GM18507 (cell line): ENCODE measurements at places on chromosomes 7 and 10.

GRCh38 chr7:67547183-67547907, 550.7 kb downstream of the TYW1 start:
- DNase-seq, result no peak

DNA sequence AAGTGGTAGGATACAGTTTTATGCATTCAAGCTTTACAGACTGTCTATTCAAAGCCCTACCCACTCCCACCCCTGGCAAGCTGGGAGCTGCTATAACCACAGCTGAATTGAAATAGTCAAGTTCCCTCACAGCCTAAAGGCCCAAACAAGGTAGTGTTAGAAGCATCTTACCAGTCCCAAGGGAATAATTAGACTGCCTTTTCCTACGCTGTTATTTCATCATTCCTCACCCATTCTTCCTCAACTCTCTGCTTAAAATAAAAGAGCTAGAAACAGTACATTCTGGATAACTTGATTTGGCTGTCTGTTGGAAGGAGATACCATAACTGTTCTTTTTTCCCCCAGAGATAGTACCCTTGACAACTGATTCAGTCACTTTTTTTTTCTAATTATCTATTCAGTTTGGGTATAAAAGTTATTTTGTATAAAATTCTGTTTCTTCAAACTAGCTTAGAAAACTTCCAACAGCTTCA, 54.0 kb downstream of the RAPGEF5 start:
- no peak for DNase-seq

- DNase-seq, result no peak
Measured at GRCh38 chr7:3446786-3447185, 145.7 kb downstream of the SDK1 start.

DNA sequence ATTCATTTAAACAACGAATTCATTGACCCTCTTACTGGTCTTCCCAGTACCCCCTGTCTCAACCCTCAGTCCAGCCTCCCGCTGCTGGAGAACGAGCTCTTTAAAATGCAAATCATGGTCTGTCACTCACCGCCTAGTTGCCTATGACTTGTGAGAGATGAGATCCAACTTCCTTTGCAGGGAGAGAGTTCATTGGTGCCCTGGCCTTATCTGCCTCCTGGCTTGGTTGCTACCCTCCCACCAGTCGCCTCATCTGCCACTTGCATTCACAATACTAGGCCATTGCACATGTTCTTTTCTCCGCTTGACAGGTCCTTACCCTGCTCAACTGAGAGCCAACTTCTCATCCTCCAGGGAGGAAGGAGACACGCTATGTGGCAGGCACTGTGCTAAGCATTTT, 54.0 kb upstream of the MXI1 start:
- no peak for DNase-seq

- DNase-seq, result no peak
Measured at GRCh38 chr10:72175149-72175548, 40.7 kb upstream of the ANAPC16 start.

GRCh38 chr7:27723085-27723484, 16.9 kb upstream of the TAX1BP1 start:
- no peak for DNase-seq

DNA sequence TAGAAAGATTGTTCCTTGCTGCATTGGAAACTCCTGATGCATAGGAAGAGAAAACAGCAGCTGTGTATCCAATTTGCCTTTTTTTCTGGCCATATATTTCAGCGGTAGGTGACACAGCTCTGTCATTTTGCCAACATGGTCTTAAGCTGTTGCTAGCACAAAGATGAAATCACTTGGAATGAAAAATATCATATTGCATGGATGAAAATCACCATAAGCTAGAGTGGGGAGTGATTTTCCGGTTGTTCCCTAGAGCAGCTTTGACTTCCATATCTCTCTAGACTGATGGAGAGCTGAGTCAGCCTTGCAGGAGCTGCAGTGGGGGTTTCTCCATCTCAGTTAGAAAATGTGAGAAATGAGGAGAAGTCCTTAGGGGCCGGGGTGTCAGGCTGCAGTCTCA, 38.3 kb upstream of the BTBD16 start:
- DNase-seq, result no peak

DNA sequence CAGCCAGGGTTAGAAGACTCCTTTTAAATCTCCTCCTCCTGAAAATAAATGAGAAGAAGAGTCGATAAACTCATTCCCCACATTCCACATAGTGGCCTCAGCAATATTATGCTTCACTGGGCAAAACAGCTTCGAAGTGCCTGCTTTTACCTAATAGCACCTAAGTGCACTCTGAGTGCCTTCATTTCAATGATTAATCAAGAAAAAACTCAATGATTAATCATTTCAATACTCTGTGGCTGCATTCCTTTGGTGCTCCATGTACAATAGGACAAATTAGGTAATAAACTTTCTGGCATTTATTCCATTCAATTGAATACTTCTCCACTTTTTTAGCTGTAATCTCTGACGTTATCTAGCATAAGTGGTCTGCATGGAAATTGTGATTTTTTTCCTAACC, 174.6 kb downstream of the CCDC71L start:
- DNase-seq, result no peak

GRCh38 chr7:135240441-135240840, 6.8 kb downstream of the STRA8 start:
- DNase-seq, result no peak

DNA sequence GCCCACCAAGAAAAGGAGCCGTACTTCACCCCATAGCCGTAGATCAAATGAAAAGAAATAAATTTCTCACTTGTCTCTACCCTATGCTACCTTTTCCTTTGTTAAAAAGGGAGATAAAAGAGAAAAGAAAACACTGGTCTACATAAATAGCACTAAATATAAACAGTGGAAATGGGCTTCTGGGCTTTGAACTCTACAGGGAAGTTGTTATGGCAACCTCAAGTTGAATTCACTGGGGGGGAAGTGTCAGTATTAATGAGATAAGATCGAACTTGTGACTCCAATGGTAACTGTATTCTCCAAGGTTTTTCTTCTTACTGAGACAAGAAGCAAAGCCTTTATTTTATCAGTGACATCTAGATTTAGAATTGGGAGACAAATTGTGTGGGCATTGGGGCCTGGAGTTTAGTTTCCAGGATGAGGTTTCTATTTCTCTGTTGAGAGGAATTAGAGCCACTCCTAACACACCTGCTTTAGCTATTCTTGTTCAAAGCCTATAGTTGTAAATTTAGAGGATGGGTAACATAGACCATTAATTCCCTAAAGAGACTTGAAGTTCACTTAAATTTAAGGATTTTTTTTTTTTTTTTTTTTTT, 604.3 kb upstream of the GALNT17 start:
- no peak for DNase-seq

DNA sequence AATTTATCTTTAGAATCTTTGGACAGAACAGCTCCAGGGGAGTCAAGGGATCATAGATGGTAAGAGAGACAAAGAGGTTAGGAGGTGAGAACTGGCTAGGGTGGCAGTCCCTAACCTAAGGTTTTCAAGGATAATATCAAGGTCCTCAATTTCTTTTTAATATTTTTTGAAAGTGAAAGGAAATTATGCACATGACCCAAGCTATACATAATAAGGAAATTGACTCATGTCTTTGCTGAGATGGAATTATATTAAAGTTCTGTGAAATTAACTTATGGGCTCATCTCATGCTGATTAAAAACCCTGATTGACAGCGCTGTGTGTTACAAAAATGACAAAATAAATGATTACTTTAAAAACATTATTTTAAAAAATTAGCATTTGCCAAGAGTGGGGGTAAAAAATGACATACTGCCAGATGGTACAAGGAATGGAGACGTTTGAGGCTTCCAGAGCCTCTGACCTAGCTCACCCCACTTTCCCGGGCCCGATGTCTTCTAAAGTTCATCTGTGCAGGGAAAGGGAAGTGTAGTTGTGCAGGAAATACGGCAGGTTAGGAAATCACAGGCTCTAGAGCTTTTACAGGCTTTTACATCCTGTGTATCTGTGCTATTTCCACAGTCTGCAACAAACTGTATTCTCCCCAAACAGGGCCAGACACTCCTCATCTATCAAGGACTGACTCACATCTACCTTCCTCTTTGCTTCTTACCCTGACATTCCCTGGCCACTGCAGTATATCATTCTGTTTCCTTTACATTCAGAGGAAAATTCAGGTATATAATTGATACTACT, 185.6 kb upstream of the PRSS58 start:
- no peak for DNase-seq

DNA sequence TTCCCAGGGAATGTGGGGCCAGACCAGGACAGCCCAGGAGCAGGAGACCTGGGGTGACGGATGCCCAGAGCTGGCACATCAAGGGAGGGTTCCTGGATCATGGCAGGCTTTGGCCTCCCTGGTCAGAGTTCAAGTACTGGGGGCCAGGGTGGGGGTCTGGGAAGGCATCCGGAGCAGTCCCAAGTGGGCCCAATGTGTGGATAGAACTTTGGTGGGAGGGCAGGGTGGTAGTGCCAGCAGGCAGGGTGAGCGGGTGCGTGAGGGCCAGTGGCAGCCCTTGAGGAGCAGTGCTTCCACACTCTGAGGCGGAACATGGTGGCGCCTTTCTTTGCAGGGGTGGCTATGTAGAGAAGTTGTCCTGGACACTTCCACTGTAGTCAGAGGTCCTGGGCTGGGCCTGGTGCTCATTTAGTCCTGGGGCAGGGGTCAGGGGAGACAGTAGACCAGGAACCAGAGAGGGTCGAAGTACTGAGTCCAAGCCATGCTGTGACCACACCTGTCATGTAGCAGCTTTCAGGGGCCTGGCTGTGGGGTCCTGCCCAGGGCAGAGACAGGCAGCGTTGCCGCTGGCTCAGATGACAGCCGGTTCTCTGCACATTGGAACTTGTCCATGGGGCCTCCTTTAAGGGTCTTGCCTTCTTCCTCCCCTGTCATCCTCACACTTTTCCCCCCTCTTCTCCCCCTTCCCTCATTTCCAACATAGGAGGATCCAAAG, 22.2 kb upstream of the CSGALNACT2 start:
- no peak for DNase-seq

DNA sequence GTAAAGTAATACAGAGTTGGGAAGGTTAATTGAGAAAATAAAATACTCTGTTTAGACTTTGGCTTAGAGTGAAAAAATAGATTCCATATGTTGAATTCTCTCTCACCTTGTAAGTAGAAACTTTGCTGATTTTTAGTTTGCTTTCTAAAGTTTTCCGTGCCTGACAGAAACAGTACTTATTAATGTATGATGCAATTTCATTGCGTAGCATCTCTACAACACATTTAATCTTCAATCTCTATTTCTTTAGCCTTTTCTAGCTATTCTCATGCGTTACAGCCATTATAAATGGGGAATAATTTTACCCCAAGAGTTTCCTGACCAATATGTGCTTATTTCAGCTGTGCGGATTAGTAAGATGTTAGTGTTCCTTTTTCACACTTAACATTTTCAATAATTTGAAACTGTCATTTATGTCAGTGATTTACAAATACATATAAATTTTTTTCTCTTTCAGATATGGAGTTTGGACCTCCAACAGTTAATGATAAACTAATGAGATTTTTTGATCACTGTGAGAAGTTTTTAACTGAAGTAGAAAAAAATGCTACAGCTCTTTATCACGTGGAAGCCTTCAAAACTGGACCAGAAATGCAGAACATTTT, 3.3 kb downstream of the MINPP1 start:
- no peak for DNase-seq

DNA sequence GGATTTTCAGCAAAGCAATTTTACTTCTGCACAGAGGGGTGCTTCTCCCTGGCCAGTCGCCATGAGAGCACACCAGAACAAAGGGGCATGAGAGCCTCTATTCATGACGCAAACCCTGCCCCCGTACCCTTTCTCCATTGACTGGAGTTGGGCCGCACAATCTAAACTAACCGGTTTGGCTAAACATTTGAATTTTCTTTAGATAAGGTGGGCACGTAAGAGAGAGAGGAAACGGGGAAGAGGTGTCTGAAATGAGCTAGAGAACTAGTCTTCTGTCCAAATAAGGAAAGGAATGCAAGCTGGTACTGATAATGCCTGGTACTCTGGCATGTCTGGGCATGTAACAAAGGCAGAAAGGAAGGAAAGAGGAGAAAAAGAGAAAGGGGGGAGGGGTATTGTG, 13.2 kb upstream of the SCIN start:
- no peak for DNase-seq

DNA sequence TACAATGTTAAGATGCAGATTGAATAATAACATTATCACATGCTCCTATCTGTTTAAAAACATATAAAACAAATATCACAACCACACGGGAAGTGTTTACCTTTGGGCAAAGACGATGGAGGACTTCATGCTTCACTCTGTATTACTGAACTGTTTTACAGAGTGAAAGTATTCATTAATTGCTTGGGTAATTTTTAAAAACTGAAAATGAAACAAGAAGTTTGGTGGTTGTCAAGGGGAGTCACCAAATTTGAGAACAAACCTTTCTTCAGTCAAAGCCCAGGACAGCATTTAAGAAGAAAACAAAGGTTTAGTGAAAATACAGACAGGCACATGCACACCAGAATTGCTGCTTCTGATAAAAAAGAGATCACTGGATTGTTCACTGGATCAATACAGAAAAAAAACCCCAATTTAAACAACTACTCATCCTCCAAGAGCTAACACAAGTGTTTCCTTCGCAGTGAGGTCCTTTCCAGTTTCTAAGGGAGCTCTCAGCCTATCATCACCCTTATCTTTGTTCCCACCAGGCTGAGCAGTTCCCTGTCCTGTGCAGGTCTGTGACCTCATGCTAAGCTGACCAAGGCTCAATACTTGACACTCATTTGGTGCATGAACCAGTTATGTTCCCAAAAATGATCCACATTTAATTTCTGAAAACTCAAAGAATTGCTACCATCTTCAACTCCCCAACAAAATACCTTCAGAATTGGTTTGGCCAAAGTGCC, 8.8 kb downstream of the PARP12 start:
- DNase-seq, result no peak

GRCh38 chr7:106591146-106591545, 69.8 kb downstream of the CCDC71L start:
- no peak for DNase-seq

- no peak for DNase-seq
Measured at GRCh38 chr10:114256822-114257221, 17.8 kb downstream of the VWA2 start.

DNA sequence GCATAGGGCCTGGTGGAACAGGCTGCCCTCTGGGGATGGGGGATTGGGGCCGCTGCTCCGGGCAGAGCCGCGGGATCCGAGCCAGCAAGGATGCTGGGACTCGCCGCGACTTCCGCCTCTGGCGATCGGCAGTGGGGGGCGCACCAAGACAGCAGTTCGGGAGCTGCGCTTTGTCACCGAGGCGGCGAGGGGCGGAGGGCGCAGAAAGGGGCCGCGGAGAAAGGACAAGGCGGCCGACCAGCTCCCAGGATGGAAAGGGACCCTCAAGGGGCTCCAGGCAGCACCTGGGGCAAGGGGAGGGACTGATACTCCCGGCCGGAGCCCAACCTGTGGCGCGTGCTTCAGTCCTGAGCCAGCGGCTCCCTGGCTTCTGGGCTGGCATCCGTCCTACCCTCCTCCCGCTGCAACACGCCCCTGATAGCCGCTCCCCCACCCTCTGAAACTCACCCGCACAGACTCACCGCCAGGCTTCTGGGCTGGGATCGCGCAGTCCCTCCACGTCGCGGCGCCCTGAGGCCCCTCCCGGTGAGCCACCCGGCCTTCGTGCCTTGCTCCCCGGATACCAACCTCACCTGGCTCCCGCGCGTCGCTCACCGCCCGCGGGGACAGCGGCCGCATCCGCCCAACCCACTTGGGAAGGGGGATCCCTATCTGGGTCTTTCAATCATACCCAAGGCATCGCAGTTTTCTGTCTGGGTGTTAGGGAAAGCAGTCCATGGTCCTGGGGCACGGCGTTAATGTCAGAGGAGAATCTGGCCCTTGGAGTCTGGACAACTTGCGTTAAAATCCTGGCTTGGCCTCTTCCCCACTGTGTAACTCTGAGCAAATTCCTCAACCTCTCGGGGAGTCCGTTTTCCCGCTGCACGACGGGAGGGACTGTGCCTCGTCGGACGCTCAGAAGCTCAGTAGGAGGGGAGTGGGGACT, 7.0 kb upstream of the EVX1 start:
- no peak for DNase-seq
